Cardiac septum (tissue), 1 donor: ENCODE measurements at places on chromosomes 16 and 17. TPM values are rescaled to one million over a fixed set of nuclear protein-coding genes. Genes with fewer than 3 reads are reported as not detected.

Gene ATAD5
- total RNA-seq: 0.48 TPM

Gene CHD9NB
- 1.0 TPM for total RNA-seq

Gene WFDC1
- 1.0 TPM for total RNA-seq

Gene CHST5
- total RNA-seq: 0.11 TPM

Gene MT1G
- 1.2 TPM for total RNA-seq

Gene HBA2
- total RNA-seq: 487 TPM

Gene GNAO1
- 13.0 TPM for total RNA-seq

Gene BRICD5
- total RNA-seq: 7.0 TPM

Gene KRT34
- total RNA-seq: not detected

Gene NPB
- 0.51 TPM for total RNA-seq

Gene IL21R
- 1.4 TPM for total RNA-seq

Gene CCT6B
- total RNA-seq: 2.2 TPM

Gene TMEM95
- not detected for total RNA-seq

Gene MPP3
- 20.0 TPM for total RNA-seq

Gene EXOC3L1
- 2.8 TPM for total RNA-seq

Gene ALOXE3
- total RNA-seq: not detected

Gene MMP15
- total RNA-seq: 53.5 TPM

Gene FNDC8
- not detected for total RNA-seq

Gene ZNF771
- 7.5 TPM for total RNA-seq

Gene ACSM2A
- total RNA-seq: not detected

Gene MARVELD3
- total RNA-seq: not detected
